ENCODE measurements at places on chromosomes 7 and 10. TPM values are rescaled to one million over a fixed set of nuclear protein-coding genes. Genes with fewer than 3 reads are reported as not detected.

Gene DDC
- not detected for total RNA-seq

Gene AGR2
- not detected for total RNA-seq

Gene SLC18A3
- not detected for total RNA-seq

Gene RBP3
- total RNA-seq, result not detected

Gene EN2
- not detected for total RNA-seq

Gene PLCE1
- 0.22 TPM for total RNA-seq

Gene OR2A42
- total RNA-seq, result not detected

Gene CPXM2
- not detected for total RNA-seq

Gene GPR37
- 1.3 TPM for total RNA-seq

Gene FBXO24
- 0.48 TPM for total RNA-seq

Gene SPDYE9
- not detected for total RNA-seq

Gene ACTR3C
- 2.8 TPM for total RNA-seq

Gene SERPINE1
- 463 TPM for total RNA-seq

Gene CYP2C8
- not detected for total RNA-seq

Gene UPF2
- total RNA-seq, result 16.8 TPM

Gene PTPRZ1
- not detected for total RNA-seq

Gene IQCE
- 26.1 TPM for total RNA-seq

Gene ANKRD61
- total RNA-seq, result not detected

Gene FAM170B
- total RNA-seq, result not detected
